Caki2 (cell line): ENCODE measurements at places on chromosomes 7 and 10. TPM values are rescaled to one million over a fixed set of nuclear protein-coding genes. Genes with fewer than 3 reads are reported as not detected.

- DNase-seq: no peak
Measured at GRCh38 chr7:35593899-35594298, 101.0 kb downstream of the HERPUD2 start.

DNA sequence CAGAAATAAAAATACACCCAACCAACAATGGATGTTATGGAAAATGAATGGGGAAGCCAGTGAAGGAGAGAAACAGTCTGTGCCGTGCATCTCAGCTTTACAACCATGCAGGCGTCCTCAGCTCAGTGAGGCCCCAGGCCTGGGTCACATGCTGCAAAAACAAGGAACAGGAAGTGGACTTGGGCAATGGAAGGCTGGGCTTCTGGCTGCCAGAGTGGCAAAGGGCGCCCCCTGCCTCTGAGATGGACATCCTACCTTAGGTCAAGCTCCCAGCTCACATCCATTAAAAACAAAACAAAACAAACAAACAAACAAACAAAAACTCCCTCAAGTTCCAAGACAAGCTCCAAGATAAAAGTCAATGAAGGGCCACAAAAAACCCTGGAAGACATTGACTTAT, 54.7 kb upstream of the AFAP1L2 start:
- DNase-seq: peak; percentile 27

- no peak for DNase-seq
Measured at GRCh38 chr10:11668847-11669610, 57.6 kb upstream of the USP6NL start.

DNA sequence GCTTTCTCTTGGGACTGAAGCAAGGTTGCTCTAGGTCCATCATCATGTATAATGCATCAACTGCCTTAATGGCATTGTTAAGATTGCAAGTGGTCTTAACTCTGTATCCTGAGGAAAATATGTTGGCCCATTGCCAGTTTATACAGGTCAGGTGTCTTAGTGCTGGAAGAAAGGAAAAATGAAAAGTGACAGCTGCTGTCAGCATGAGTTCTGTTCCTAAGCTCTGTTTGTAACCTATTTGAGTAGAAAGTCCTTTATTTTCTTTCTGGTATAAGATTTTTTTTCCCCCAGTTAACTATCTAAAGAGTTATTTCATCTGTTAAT, 127.2 kb downstream of the SRI start:
- no peak for DNase-seq

GRCh38 chr7:92266415-92267241, 20.9 kb downstream of the ANKIB1 start:
- DNase-seq: no peak

GRCh38 chr10:97682042-97682441, 5.0 kb downstream of the AVPI1 start:
- no peak for DNase-seq

DNA sequence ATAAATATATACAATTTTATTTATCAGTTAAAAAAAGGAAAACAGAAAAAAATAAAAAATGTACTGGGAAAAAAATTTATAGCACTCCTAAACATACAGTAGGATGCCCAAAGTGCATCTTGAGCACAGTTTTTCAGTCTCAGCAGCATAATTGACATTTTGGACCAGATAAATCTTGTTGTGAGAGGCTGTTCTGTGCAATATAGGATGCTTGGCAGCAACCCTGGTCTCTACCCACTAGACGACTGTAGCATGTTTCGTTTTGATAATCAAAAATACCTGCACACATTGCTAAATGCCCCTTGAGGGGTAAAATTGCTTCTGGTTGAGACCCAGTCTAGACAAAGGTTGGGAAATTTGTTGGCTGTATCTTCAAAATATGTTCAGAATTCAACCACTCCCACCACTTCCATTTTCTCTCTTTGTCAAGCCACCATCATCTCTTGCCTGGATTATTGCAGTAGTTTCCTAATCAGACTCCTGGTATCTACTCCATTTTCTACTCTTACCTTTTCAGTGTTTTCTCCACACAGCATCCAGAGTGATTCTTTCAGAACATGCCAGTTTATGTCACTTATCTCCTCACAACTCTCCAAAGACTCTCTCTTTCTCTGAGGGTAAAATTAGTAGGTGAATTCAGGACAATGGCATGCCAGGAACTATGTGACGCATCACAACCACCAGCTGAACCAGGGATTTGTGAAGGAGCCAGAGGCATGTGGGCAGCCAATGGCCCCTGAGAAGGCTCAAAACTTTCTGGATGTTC, 91.4 kb downstream of the GPR85 start:
- no peak for DNase-seq

DNA sequence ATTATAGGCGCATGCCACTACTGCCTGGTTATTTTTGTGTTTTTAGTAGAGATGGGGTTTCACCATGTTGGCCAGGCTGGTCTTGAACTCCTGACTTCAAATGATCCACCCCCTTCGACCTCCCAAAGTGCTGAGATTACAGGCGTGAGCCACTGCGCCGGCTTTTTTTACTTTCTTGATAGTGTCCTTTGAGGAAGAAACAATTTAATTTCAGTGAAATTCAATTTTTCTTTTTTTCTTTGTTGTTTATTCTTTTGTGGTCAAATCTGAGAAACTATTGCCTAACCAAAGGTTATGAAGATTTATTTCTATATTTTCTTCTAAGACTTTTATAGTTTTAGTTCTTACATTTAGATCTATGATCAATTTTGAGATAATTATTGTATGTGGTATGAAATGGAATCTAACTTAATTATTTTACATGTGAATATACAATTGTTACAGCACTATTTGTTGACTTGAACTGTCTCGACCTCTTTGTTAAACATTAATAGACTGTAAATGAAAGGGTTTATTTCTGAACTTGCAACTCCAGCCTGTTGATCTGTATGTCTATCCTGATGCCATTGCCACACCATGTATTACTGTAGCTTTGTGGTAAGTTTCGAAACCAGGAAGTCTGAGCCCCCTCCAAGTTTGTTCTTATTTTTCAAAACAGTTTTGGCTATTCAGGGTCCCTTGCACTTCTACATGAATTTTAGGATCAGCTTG, 19.8 kb upstream of the RASSF4 start:
- DNase-seq: no peak

- DNase-seq: no peak
Measured at GRCh38 chr7:81277691-81278090, 358.8 kb upstream of the SEMA3C start.

DNA sequence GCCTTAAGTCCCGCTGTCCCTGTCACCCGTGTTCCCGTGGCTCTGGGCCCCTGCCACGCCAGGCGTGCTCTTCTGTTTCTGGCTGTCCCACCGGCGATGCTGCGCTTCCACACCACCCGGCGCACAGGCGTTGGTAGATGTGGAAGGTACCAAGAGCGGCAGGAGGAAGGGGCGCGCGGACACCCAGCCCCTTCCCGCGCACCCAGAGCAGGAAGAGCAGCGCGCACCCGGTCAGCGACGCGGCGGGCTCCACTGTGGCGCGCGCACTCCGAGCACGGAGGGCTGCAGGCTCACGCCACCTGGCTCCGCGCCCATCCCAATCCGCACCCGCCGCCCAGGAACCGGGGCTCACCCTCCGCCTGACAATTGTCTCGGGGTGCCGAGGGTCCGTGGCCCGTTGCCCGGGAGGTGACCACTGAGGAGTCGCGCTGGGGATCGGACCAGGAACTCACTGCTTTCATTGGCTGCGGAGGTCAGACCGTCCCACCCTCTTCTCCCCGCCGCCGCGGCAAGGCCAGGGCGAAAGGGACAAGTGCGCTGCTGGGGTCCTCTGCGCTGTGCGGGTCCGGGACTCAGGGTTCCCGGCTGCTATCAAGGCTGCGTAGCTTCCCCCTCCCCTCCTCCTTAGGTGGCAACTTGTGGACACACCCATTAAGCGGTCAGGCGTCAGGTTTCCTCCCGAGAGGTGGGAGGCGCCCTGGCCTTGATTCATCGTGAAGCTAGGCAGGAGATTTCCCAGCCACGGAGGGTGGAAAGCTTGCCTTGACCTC, 121.6 kb upstream of the ZNF92 start:
- DNase-seq: peak; percentile 85

DNA sequence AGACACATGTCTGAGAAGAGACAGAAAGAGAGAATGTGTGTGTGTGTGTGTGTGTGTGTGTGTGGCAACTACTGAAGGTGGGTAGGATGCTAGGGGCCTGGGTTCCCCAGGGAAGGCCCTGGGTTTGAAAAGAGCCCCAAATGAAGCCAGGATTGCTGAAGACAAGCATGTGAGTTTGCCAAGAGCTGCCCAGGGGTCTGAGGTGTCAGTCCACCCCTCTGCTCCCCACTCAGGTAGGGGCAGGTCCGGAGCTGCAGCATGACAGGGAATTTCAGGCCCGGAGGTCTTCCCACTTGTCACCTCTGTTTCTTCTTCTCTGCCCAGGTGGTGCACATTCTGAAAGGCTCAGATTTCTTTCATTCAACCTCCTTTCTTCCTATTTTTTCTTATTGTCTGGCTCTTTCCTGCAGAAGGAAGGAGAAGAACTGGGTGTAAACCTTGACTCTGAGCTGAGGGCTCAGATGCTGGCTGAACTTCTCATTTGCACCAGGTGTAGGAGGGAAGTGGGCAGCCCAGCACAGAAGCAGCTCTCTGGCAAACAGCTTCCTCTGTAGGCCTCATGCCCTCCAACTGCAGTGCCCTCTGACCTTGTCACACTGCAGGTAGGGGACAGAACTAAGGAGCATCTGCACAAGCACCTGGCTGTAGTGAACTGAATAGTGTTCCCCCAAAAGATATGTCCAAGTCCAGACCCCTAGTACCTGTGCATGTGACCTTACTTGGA, 79.6 kb upstream of the LRRC4 start:
- no peak for DNase-seq

DNA sequence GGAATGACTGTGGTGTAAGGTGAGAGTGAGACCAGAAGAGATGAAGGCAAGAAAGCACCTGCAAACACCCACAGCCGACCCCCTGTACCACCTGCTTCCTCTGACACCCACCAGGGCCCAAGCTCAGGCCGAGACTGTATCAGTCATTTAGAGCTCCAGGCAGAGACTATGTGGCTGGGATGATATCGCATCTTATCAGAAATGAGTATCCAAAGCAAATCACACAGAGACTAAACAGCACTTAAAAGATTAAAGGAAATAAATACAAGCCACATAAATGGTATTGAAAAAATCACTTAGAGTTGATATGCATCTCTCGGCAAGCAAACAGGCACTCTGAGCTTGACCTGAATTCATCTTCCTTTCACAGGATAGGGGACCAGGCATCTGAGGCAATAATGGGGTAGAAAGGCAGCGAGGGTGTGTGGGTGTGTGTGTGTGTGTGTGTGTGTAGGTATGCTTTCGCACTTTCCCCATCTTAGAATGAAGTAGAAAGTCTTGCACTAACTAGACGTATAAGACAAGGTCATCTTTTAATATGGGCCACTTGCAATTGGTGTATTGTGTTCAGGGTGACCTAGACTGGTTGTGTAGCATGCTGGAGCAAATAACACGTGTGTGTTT, 665.9 kb downstream of the KCNMA1 start:
- DNase-seq: no peak

DNA sequence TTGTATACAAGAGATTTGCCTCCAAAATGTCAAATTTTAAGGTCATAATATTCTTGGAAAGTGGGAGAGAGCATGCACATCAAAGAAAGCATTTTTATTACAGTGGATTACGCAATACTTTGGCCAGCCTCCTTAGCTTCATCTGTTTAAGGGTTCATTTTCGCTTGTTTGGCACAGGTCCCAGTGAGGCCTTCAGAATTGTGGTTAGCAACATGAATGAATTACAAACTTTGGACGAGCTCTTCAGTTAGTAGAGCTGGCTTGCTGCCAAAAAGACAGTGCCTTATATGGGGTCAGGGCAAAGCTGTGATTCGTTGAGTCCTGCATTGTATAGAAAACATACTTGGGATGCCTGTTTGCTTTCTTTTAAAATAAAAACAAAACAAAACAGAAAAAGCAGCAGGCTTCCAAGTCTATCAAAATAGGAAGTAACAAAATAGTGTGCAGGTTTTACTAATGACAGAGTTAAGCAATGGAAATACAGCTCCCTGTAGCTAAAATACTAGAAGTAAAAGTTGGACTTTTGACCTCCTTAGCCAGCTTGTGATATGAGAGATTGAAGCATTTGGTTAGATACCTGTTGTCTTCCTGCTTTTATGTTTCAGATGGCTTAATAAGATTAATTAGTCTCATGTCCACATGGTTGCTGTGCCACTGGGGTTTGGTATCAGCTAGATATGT, 190.8 kb downstream of the MLLT10 start:
- peak; percentile 98 for DNase-seq

DNA sequence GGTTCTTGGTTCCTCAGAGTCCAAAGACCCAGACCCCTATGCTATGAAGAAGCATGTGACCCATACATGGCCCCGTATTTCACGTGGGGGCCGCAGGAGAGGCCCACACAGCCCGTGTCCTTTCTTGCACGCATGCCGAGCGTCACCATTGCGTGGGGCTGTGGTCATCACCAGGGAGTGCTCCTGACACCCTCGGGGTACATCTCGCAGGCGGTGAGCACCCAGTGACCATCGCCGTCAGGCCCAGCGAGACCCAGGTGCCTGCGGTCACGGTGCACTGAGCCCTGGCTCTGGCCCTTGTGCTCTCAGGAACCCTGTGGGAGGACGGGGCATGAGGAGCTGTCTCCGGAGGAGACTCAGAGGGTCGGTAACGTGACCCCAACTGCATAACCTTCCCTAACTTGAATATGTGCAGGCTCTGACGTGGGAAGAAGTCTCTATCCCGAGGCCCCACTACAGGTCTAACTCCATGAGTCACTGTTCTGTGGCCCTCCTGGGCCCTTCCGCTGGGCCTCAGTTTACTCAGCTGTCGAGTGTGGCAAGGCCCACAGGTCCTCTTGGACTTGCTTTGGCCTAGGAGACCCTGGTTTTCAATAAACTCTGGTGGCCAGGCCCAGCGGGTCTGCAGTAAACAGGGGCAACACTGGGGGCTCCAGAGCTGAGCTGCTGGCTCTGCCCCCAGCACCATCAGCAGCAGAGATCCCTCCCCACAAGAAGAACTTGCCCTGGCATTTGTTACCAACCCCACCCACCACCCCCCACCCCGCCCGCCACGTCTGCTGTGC, 503.9 kb downstream of the PTPRN2 start:
- no peak for DNase-seq

- DNase-seq: no peak
Measured at GRCh38 chr10:88497913-88498312, 85.2 kb downstream of the RNLS start.

- DNase-seq: no peak
Measured at GRCh38 chr7:67753891-67754290, 757.3 kb downstream of the TYW1 start.

- no peak for DNase-seq
Measured at GRCh38 chr7:98414205-98414900, 13.5 kb upstream of the BAIAP2L1 start.

CLDN4 gene
- 326 and 414 TPM in 2 replicates for total RNA-seq

SLC26A3 gene
- total RNA-seq: not detected in 2 replicates

CRTAC1 gene
- not detected in 2 replicates for total RNA-seq

MINPP1 gene
- total RNA-seq: 34.9 and 35.9 TPM in 2 replicates

RBP3 gene
- not detected in 2 replicates for total RNA-seq

ASB4 gene
- total RNA-seq: not detected in 2 replicates
